ENCODE measurements at places on chromosomes 3 and 15.

DNA sequence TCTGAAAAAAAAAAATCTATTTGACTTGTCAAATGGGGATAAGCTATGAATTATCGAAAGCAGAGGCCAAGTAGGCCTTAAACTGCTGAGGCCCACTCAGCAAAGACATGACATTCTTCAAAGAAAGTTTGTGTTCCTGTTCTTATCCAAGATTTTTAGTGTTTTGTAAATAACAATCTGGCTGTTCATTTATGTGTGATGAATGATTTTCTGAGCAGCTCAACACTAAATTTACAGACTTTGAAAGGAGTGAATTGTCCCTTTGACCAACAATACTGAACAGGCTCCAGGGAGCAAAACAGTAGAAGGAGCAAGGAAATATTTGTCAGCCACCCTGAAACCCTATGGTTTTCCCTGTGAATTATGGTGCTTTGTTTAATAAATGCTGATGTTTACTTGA lies 512.6 kb upstream of the NAALADL2 start:
- no peak for DNase-seq

DNA sequence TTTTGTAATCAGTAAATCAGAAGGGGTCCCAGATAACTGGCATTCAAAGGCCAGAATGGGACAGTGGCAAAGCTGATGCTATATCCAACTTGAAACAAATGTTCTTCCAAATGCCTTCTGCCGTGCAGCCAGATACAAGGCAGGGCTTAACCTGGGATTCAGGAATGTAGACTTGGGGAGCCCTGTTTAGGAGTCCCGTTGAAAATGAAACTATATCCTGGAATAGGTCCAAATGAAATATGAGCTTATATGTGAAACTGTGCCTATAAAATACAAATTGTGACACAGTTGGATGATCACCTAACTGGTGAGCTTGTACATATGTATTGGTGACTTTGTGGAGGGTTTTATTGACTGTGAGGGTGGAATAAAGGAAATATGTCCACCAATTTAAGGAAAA lies 28.7 kb downstream of the FRMD4B start:
- no peak for DNase-seq

- no peak for DNase-seq
Observed at GRCh38 chr15:99944131-99944530, 210.9 kb upstream of the LYSMD4 start.

DNA sequence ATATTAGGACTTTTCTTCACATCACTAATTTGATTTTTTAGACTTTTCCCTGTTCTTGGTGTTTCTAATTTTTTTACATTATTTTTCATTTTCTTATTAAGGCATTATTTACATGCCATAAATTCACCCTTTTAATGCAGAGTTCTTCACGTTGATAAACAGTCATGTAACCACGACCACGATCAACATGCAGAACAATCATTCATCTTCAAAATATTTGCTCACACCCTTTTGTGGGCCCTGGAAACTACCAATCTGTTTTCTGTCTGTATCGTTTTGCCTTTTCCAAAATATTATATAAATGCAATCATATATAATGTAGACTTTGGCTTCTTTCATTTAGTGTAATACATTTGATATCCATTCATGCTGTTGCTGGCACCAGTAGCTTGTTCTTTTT lies 48.7 kb downstream of the ARRDC4 start:
- DNase-seq, result no peak

DNA sequence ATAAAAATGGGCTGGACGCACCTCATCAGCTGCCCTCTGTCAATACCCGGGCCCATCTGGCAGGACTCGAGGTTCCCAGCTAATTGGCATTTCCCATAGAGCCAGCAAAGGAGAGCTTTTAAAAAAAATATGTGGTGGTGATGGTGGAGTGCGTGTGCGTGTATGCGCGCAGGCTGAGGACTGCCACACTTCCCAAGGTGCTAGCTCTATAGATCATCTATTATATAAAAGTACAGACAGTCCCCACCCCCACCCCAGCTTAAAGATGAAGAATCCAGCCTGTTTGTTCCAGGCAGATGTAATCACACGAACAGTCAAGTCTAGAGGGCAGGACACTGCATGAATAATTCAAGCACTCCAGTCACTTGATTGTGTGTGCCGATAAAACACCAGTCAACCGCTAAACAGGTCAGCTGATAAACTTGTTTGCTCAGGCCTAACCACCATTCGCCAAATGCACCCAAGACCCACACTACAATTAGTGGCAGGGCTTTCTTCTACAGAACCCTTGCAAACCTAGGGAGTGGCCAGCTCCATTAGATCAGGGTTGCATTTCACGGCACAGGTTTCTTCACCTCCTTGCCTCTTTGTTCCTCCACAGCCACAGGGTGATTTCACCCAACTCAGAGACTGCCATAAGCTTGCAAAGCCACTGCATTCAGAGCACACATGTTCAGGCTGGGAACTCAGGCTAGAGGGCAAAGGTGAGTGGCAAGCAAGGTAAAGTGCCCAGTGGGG lies 5.8 kb downstream of the TLE3 start:
- no peak for DNase-seq

GRCh38 chr15:35907511-35907910 lies 361.5 kb upstream of the DPH6 start:
- DNase-seq, result no peak

GRCh38 chr3:143121241-143122088 lies 1.9 kb downstream of the CHST2 start:
- DNase-seq, result no peak

GRCh38 chr3:128480278-128480677 lies 12.7 kb downstream of the GATA2 start:
- no peak for DNase-seq

DNA sequence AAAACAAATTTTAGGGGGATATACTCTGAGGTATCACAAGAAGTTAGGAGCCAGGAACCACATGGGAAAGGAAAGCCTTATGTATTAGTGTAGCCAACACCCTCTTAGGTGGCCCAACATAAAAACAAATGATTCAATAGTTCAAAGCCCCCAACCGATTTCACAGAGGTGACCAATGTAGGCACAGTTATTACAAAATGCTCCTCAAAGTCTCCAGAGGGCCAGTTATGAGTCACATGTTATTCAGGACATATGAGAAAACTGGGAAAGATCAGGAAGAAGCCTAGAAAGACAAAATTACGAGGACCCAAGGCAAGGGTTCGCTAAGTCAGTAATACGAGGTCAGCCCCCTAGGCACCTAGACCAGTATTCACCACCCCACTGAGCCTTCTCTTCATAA lies 29.9 kb upstream of the FBN1 start:
- no peak for DNase-seq

- no peak for DNase-seq
Observed at GRCh38 chr3:66898155-66898554, 100.0 kb upstream of the KBTBD8 start.

Measured in astrocyte of the cerebellum (primary cell).